ENCODE measurements at places on chromosomes 1 and 21.

DNA sequence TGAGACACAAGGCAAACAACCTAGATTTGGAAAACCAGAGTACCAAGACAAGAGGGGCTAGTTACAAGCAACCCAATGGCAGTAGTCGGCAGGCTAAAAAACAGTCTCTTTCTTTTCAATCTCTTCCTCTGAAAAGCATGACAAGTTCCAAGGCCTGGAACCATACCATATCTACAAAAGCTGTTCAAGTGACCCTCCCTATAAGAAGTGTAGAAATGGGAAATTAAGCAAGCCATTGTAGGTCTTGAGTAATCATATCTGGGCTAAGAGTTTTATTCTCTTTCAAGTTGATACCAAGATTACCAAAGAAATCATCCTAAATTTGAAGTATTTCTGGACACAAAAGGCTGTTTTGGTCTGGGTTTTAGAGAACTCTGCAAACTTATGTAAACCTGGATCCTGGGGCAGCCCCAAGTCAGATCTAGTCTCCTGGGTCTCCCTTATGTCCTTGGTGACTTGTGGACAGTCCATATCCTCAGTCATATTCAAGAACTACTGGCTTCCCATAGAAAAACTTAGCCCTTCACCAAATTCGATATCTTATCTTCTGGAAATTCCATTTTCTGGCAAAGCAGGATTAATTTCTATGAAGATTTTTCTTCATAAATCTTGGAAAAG, 24.7 kb downstream of the FMO3 start:
- DNase-seq: no peak
- no peaks in the 10 kb centered on the region for H3K4me1 ChIP-seq
- no peak overlapping the region for H3K4me3 ChIP-seq
- no peak overlapping the region for H3K27ac ChIP-seq

DNA sequence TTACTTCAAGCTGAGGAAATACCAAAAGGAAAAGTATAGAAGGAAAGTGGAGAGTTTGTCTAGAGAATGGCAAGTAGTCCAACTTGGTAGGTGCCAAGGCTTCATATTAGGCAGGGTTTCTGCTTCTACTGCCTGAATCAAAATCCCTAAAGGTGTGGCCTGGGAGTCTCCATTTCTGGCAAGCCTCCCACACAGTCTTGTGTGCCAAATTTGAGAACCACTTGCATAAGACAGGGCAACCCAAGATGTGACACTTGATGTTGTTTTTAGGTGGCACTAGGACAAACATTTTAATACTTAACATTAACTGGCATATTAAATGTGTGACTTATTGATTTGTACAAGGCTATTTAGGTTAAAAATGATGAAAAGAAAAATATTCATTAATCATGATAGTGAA, 60.1 kb downstream of the ATG4C start:
- no peak for DNase-seq
- no peaks in the 10 kb centered on the region for H3K4me1 ChIP-seq
- H3K27me3 ChIP-seq: no peaks in the 10 kb centered on the region
- H3K36me3 ChIP-seq: no peaks in the 10 kb centered on the region

GRCh38 chr21:44295646-44296045, 4.2 kb upstream of the PFKL start:
- peaks cover under 1% of the 10 kb centered on the region for H3K36me3 ChIP-seq
- H3K4me1 ChIP-seq: peaks cover 14% of the 10 kb centered on the region
- H3K27ac ChIP-seq: no peak overlapping the region
- no peak for DNase-seq
- H3K27me3 ChIP-seq: no peaks in the 10 kb centered on the region

GRCh38 chr1:109393617-109394233, 4.0 kb downstream of the SORT1 start:
- no peak overlapping the region for H3K4me3 ChIP-seq
- no peak overlapping the region for H3K27ac ChIP-seq
- H3K4me1 ChIP-seq: peaks cover 36% of the 10 kb centered on the region
- peaks cover 48% of the 10 kb centered on the region for H3K27me3 ChIP-seq
- no peak for DNase-seq

DNA sequence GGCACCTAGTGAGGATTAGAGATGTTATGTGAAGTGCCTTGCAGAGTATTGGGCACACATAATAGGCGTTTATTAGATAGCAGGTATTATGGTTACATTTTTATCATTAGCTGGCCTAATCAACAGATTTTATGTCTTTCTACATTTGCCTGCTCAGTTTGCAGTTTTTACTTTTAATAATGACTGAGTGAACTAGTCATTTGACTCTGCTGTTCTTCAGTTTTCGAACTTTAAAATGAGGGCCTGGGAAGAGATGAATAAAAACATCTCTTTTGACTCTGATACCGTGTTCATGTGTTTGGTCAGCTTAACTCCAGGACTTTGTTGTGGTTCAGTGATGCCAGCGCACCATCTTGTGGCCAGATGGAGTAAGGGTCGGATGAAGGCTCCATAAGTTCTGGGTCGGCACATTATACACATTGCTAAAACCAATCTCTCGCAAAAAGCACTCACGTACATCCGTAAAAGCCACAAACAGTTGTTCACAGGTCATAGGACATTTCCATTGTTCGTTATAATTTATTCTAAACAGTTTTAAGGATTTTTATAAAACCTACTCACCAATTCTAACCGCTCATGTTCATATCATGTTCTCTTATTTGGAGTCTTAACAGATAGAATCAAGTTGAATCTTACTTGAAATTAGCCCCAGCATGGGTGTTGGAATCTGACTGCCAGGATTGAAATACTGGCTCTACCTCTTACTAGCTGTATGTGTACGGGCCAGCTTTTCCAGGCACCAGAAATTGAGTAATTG, 78.4 kb upstream of the GPR88 start:
- H3K4me1 ChIP-seq: peaks cover 34% of the 10 kb centered on the region
- peaks cover 16% of the 10 kb centered on the region for H3K36me3 ChIP-seq
- H3K27ac ChIP-seq: no peak overlapping the region
- H3K27me3 ChIP-seq: no peaks in the 10 kb centered on the region
- DNase-seq: peak; percentile 58
- no peak overlapping the region for H3K4me3 ChIP-seq

DNA sequence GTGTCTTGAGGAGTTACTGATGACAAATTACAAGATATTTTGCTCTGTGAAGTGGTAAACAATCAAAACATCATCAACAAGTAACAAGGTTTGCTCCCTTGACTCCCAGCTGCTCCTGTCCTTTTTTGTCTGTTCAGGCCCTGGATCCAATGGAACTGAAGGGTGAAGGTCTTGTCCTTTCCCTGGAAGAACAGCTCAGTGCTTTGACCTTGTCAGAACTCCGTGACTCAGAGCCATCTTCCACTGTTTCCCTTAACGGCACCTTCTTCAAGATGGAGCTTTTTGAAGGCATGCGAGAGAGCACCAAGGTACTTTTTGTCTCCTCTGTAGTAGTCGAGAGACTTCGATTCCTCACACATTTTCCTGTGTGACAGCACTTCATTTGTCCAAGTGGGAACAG, 29.0 kb downstream of the TRIM45 start:
- H3K4me1 ChIP-seq: peaks cover 16% of the 10 kb centered on the region
- H3K27me3 ChIP-seq: no peaks in the 10 kb centered on the region
- H3K36me3 ChIP-seq: peaks cover 82% of the 10 kb centered on the region
- peak overlapping the region; percentile 12 for H3K27ac ChIP-seq
- H3K4me3 ChIP-seq: no peak overlapping the region

GRCh38 chr1:7040969-7041695, 255.9 kb downstream of the CAMTA1 start:
- no peaks in the 10 kb centered on the region for H3K27me3 ChIP-seq
- H3K36me3 ChIP-seq: no peaks in the 10 kb centered on the region
- no peak for DNase-seq

DNA sequence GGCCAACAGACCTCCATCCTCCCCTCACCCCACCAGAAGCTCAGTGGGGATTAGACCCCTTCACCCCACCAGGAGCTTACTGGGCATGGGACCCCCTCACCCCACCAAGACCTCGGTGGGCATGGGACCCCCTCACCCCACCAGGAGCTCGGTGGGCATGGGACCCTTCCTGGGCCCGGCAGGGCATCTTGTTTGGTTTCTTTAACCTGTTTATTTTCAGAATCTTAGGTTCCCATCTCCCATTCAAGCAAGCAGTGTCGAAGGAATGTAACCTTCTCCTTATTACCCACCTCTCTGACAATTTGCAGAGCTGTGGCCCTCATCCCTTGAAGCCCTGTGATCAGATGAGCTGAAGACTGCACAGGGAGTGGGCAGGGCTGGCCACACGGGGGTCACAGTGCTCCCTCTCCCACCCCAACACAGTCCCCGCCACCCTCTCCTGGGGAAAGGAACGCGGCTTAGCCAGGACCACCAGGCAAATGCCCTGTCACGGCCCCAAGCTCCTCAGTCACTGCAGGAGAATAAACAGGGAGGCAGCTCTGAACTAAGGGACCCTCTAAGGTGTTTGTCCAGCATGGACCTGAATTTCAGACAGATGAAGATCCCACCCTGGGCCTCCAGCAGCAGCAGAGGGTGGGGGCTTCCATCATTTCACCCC, 330.0 kb downstream of the NPHP4 start:
- no peak overlapping the region for H3K27ac ChIP-seq
- H3K27me3 ChIP-seq: no peaks in the 10 kb centered on the region
- no peak overlapping the region for H3K4me3 ChIP-seq
- DNase-seq: no peak
- no peaks in the 10 kb centered on the region for H3K4me1 ChIP-seq
